HFFc6 (cell line): ENCODE measurements at places on chromosomes 1 and 21. TPM values are rescaled to one million over a fixed set of nuclear protein-coding genes. Genes with fewer than 3 reads are reported as not detected.

The FALEC gene
- total RNA-seq = not detected in 3 replicates

The NGF gene
- 46.3 to 52.7 TPM (median 48.2 TPM) in 3 replicates for total RNA-seq

GRCh38 chr21:38524168-38525153 lies 26.2 kb upstream of the ERG start:
- no peak for DNase-seq

DNA sequence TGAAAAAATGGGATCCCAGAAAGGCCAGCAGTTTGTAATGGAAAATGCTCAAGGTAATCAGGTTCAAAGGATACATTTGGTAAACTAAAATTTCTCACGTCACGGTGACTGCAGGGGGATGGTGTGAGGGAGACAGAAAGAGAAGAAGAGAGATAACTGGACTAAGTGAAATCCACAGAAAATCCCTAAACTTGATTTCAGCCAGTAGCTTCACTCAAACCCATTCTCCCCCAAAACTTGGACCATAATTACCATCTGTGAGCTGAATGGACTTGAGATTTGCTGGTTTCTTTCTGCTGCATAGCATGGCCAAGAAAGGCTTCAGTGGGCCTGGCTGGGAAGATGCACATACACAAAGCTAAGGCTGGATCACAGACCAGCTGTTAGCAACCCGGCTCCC lies 155.4 kb upstream of the LMO4 start:
- no peak for DNase-seq

GRCh38 chr1:180199018-180199417 lies 31.0 kb upstream of the LHX4 start:
- no peak for DNase-seq

DNA sequence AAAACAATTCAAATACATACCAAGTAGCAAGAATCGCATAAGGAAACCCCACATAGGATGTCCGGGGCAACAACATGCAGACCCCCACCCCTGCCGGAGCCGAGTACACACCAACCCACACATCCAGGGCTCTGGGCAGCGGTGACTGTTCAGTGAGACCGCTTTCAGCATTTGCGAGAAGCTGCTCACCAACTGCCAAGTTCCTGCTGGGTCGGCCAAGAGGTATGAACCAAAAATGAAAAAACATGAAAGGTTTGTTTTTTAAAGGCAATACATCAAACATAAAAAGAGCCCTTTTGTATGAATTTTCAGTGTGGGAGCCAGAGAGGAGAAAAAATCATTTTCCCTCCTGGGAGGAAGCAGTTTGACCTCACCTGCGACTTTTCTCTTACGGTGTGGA lies 92.3 kb downstream of the SIM2 start:
- no peak for DNase-seq

- DNase-seq = peak; percentile 56
Observed at GRCh38 chr1:180482425-180483275, 19.7 kb downstream of the ACBD6 start.

GRCh38 chr21:36207577-36208320 lies 51.1 kb downstream of the DOP1B start:
- peak; percentile 70 for DNase-seq

DNA sequence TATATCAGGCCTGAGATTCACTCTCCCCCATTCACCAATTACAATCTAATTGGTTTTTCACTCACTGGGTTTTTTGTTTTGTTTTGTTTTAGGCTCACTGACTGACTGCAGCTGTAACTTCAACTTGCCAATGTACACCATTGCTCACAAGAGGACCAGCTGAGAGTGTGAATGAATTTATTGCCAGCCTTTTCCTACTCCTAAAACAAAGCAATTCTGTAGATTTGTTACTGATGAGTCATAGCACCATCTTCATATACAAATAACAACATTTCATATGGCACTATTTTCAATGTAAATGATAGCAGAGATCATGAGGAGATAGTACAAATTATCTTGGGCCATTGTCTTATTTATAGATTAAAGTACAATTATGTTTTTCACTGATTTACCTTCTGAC lies 76.0 kb upstream of the DPYD start:
- no peak for DNase-seq

- DNase-seq = peak; percentile 74
Observed at GRCh38 chr1:215273838-215274516, 191.4 kb downstream of the KCNK2 start.

DNA sequence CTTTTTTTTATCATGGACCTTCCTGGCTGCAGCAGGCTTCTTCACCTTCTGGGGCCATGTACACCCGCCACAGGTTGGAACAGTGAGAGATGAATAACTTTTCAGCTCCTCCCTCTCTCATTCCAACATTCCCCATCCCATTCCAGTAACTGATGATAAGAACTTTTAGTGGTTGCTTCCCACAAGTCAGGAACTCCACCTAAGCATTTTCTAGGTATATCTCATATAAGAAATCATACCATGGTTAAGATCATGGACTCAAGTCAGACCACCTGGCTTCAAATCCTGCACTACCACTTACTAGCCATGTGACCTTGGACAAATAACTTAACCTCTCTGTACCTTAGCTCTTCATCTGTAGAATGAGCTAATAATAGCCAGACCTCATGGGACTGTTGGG lies 42.5 kb upstream of the RGS8 start:
- DNase-seq = no peak

DNA sequence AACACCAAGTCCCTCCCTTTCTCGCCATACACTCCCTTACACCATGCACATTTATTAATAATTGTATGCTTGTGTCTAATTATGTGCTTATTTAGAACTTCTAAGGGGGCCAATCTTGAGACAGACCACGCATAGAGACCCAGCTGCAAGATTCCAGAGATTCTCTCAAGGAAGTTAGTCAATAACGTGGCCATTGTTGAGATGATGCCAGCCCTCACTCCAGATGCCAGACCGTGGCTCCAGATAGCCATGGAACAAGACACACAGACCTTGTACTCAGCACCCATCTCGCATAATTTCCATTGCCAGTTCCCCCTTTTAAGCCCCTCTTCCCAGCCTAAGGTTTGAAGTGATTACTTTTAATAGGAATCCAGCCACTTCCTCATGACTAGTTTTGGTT lies 62.4 kb downstream of the DIRAS3 start:
- DNase-seq = no peak

- peak; percentile 84 for DNase-seq
Observed at GRCh38 chr21:17461014-17461413, 51.8 kb upstream of the CXADR start.

DNA sequence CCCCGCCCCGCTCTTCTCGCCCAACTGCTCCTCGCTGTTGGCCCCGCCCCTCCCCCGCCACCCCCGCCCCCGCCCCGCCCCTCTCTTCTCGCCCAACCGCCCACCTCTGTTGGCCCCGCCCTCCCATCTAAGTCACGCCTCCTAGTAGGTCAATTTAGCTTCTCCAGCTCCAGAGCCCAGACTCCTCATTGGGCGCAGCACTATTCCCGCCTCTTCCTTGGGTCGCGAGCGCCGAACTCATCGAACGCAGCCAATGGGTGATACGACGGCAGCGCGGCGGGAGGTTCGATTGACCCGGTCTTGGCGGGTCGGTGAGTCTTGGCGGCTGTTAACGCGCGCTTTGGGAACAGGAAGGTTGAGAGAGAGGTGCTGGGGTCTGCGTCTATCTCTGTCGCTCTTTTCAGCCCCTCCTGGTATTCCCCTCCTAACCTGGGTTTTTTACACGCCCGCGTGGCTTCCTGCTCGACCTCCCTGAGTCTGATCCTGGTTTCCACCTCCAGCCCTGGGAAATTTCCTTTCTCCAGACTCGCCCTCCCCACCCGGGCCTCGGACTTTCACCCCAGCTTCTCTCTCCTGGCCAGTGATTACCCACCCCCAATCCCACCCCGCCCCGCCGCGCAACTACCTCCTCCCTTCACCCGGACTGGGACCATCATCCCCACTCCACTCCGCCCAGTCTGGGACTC lies at the start of gene RAD54L:
Gene RAD54L (plus strand): TSS at position 328 of the 686 bp plus-strand sequence. CDS start 643 bp downstream, outside the sequence.
- DNase-seq = peak; percentile 99

GRCh38 chr1:226111098-226111882 lies 48.8 kb downstream of the H3-3A start:
- DNase-seq = no peak

GRCh38 chr1:210731193-210731592 lies 402.5 kb downstream of the HHAT start:
- no peak for DNase-seq

- no peak for DNase-seq
Observed at GRCh38 chr21:46226146-46226545, 2.4 kb downstream of the LSS start.

DNA sequence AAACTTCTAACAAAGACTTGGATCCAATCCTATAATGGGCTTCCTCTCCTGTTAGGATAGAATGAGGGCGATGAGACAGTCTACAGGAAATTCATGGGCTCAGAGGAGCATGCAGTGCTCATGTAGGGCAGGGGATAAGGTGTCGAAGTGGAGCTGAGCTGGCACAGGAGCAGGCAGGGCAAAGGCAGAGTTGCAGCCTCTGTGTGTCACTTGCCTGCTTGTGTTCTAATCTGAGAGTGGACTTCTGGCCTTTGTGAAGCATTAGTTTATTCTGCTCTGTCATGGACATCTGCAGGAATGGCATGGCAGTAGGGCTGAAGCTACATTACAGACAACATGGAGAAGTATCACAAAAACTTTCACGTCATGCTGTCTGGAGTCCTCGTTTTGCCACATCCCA lies 32.6 kb downstream of the LHX8 start:
- DNase-seq = no peak

GRCh38 chr1:167854184-167854583 lies 59.8 kb downstream of the ADCY10 start:
- no peak for DNase-seq

GRCh38 chr21:41674402-41674801 lies 92.5 kb downstream of the RIPK4 start:
- no peak for DNase-seq

DNA sequence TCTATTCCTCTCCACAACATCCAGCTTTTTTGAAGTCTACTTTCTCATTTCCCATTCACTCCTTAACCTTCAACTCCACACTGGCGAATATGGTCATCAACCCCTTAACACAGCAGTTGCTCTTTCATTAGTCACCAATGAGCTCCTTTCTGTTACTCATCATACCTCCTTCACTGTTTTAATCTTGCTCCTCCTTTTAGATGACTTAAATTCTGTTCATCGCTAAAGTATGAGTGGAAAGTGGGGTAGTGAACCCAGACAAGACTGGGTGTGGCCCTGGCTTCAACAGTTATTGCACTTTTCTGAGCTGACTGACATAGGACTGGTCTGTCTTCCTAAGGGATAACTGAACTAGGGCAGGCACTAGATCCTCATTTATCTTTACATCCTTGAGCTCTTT lies 51.3 kb downstream of the AKT3 start:
- DNase-seq = peak; percentile 96

DNA sequence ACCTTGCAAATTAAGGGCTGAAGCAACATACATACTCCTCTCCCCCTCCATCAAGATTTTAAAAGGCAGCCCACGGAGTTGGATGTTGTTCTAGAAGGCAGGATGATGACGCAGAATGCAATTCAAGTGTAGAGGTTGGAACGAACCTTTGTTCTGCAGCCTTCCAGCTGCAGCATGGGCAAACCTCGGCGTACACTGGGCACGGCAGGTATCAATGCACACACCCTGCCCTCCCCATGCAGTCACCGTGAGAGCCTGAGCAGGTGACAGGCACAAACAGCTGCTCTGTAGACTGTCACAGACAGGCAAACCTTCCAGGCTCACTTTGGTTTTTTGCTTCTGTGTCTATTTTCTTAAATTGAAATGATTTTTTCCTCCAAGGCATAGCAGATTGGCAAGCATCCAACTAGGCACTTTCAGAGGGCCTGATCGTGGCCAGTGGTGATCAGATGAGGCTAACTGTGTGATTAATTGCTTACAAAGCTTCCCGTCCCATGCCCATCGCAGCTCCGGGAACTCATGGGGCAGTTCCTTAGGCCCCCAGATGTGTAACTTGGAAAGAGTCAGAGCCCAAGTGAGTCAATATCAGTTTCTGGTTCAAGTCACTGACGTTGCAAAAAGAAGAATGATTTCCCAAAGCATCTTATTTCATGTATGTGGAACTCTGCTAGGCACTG lies 82.3 kb downstream of the ITPKB start:
- peak; percentile 55 for DNase-seq

GRCh38 chr1:39622427-39622826 lies 17.0 kb downstream of the HEYL start:
- no peak for DNase-seq

DNA sequence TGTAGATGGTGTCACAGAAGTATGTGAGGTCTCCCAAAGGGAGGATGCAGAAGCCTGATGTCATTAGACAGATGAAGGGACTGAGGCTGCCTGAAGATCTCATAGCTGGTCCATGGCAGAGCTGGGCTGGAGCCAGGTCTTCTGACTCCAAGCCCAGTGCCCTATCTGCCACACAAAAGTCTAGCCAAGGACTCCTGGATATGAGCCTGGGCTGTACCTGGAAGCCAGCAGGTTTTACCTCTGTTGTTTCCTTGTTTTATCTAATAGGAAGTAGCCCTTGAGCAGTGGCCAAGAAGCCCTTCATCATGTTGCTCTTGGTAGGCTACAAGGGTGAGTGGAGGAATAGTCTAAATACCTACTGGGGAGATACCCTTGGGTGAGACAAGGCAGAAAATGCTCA lies 74.4 kb upstream of the SLC44A3 start:
- DNase-seq = no peak
